ENCODE measurements at places on chromosomes 4 and X. TPM values are rescaled to one million over a fixed set of nuclear protein-coding genes. Genes with fewer than 3 reads are reported as not detected.

DNA sequence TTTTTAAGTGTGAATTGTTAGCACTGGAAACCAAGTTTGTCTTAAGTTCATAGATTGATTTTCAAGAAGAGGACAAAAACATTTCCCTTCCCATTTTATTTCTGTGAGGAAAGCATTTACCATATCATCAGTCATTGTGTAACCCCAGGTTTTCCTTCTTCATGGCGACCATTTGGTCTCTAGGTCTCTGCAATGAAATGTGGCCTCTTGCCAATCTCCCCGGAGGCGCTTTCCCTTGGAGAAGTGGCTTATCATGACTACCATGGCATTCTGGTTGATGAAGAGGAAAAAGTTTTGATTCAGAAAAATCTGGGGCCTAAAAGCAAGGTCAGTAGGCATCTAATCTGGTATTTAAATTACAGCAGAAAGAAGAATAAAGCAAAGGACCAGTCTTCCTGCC is 54.4 kb downstream of the ADD1 start:
- no peak overlapping the region for H3K4me3 ChIP-seq
- no peak overlapping the region for H3K27ac ChIP-seq

DNA sequence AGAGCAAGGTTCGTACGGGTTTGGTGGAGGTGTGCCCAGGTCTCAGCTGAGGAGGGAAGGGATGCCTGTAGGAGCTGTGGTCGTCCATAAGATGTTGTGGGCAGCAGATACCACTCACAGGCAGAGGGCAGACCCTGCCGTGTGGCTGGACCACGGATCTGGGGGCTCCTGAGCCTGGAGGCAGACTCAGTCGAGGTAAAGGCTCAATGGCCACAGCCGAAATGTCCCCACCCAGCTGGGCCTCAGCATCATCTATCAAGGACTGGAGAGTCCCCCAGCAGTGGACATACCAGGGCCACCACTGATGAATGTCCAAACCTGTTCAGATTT is 98.5 kb downstream of the DHRSX start:
- peak; percentile 54 for DNase-seq
- peak overlapping the region; percentile 92 for H3K27ac ChIP-seq
- peaks cover 22% of the 10 kb centered on the region for H3K4me1 ChIP-seq
- H3K36me3 ChIP-seq = peaks cover 6% of the 10 kb centered on the region
- H3K4me3 ChIP-seq = peak overlapping the region; percentile 31
- no peaks in the 10 kb centered on the region for H3K27me3 ChIP-seq

ITIH6 gene
- total RNA-seq = not detected

DNA sequence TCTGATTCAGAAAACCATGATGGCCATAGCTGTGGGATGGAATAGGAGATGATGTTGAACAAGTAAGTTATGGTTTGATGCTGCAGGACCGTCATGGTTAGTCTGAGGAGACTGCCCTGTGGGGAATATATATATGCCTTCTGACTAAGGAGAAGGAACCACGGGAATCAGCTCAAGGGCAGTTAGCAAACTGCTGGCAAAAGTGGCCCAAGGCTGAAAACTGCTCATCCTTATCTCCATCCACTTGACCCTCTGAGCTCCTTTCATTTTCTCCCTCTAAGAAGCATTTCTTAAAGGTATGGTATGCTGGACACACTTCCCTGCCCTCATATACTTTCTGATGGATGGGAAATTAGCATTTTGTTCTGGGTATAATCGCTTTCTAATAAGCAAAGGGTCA is 161.9 kb downstream of the ENOX2 start:
- no peak overlapping the region for H3K27ac ChIP-seq
- no peaks in the 10 kb centered on the region for H3K27me3 ChIP-seq
- H3K36me3 ChIP-seq = no peaks in the 10 kb centered on the region

DNA sequence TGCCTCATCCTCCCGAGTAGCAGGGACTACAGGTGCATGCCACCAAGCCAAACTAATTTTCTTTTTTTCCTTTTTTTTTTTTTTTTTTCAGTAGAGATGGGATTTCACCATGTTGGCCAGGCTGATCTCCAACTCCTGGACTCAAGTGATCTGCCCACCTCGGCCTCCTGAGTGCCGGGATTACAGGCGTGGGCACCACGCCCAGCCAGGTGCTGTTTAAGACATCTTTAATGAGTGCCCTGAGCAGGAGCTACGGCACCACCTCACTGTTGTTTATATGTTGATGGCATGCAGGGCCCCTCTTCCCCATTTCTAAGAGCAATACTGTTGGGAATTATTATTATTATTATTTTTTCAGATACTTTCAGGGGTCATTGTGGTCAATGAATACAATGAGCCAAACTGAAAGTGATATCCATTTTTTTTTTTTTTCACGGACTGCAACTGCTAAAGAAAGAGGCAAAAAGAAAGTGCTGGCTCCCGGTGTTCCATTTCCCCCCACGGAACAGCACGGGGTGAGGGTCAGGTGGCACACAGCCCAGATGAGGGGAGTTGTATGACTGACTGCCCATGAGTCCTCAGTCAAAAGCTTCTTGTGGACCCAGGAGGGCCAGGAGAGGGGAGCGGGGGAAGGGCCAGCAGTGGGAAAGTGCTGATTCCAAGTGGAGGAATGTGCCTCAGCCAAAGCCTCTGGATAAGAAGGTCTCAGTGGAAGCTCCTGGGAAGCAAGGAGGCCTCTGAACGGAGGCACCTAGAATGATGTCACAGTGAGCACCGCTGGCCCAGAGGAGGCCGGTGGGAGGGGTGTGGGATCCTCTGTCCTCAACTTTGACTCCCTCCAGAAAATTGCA is 101.8 kb upstream of the HPF1 start:
- no peak overlapping the region for H3K4me3 ChIP-seq
- H3K27ac ChIP-seq = no peak overlapping the region
- no peak for DNase-seq
- no peaks in the 10 kb centered on the region for H3K36me3 ChIP-seq
- H3K27me3 ChIP-seq = no peaks in the 10 kb centered on the region

- H3K27me3 ChIP-seq = no peaks in the 10 kb centered on the region
- peak overlapping the region; percentile 35 for H3K27ac ChIP-seq
- no peaks in the 10 kb centered on the region for H3K36me3 ChIP-seq
- H3K4me3 ChIP-seq = no peak overlapping the region
- no peak for DNase-seq
Measured at GRCh38 chr4:78297116-78297800, 240.1 kb downstream of the FRAS1 start.

DNA sequence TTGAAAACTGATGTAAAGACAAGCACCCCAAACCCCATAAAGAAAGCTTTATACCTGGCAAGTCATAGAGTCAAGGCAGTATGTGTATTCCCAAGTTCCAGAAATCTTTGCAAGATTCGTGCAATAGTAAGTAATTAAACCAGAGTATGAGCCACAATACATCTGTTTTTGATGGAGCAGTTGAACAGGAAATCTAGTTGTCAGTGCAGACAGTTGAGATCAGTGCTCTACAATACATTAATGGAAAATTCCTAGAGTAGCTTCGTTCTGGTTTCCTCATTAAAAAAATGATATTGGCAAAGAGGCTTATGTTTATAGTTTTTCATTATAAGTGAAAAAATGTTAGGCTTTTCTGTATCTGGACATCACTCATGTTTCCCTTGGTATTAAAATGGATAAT is 575.3 kb downstream of the TRIML1 start:
- H3K4me3 ChIP-seq = no peak overlapping the region
- no peak for DNase-seq
- no peaks in the 10 kb centered on the region for H3K27me3 ChIP-seq
- no peaks in the 10 kb centered on the region for H3K4me1 ChIP-seq
- H3K27ac ChIP-seq = no peak overlapping the region
- no peaks in the 10 kb centered on the region for H3K36me3 ChIP-seq

Data from suprapubic skin (tissue), 4 donors.